Right renal pelvis (tissue), 4 donors: ENCODE measurements at places on chromosomes 12 and 14. TPM values are rescaled to one million over a fixed set of nuclear protein-coding genes. Genes with fewer than 3 reads are reported as not detected.

ATF7 gene
- 44.2 TPM for polyA plus RNA-seq

LAG3 gene
- polyA plus RNA-seq = 1.9 TPM

PLCZ1 gene
- polyA plus RNA-seq = 0.24 TPM

HPD gene
- polyA plus RNA-seq = 5.3 TPM

FAM90A1 gene
- polyA plus RNA-seq = 1.1 TPM

SOAT2 gene
- polyA plus RNA-seq = 2.6 TPM

JPH4 gene
- 11.6 TPM for polyA plus RNA-seq
